ENCODE measurements at places on chromosomes 16 and 17.

- ATAC-seq = no peak
Observed at GRCh38 chr16:2692251-2692947, 10.1 kb downstream of the KCTD5 start.

DNA sequence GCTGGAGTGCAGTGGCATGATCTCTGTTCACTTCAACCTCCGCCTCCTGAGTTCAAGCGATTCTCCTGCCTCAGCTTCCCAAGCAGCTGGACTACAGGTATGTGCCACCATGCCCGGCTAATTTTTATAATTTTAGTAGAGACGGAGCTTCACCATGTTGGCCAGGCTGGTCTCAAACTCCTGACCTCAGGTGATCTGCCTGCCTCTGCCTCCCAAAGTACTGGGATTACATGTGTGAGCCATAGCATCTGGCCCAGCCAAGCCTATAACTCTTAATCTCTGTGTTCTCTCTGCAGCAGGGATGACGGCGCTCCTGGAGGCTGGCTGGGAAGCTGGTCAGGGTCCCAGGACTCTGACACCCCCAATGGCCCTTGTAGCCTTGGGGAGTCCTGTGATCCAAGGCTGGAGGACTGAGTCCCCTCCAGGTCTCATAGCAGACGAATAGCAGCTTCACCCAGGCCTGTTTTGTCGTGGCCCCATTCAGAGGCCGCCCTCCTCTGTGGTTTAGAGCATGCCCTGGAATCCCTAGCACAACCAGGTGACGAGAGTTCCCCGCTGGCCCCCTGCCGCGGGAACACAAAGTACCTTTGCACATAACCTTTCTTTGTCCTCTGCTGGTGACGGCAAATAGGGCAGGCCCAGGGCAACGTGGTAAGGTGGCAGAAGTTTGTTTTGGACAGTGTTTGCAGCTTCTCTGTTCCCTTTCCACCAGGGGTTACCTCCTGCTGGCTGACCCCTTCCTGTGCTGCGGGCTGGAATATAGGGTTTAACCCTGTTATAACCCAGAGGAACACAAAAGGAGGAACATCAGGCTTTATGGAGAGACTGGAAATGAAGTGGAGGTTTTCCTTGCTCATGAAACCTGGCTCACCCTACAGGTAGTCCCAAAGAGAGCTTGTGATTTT lies 43.0 kb upstream of the TOB1 start:
- peak; percentile 3 for ATAC-seq

DNA sequence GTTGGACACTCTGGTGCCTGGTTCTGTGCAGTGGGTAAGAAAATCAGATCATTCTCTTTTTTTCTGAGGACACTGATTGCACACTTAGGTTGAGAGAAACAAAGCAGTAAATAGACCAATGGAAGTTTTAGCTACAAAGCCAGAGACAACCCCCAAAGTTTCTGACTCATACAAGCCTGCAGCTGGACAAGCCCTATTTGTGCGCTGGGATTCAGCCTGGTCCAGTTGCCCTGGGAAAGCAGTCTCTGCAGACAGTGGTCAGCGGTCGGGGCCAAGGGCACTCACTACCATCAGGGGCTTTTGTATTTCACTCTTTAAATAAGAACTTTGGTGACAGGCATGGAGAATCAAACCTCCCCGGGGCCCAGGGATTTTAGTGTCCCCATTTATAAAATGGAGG lies 6.0 kb upstream of the RHBDL3 start:
- no peak for ATAC-seq

DNA sequence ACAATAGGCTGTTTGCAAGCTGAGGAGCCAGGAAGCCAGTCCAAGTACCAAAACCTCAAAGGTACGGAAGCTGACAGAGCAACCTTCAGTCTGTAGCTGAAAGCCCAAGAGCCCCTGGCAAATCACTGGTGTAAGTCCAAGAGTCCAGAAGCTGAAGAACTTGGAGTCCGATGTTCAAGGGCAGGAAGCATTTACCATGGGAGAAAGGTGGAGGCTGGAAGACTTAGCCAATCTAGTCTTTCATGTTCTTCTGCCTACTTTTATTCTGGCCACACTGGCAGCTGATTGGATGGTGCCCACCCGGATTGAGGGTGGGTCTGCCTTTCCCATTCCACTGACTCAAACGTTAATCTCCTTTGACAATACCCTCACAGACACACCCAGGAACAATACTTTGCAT lies 15.3 kb downstream of the CD300LB start:
- no peak for ATAC-seq

GRCh38 chr16:31134625-31135534 lies 647 bp downstream of the PRSS8 start:
- ATAC-seq = no peak

DNA sequence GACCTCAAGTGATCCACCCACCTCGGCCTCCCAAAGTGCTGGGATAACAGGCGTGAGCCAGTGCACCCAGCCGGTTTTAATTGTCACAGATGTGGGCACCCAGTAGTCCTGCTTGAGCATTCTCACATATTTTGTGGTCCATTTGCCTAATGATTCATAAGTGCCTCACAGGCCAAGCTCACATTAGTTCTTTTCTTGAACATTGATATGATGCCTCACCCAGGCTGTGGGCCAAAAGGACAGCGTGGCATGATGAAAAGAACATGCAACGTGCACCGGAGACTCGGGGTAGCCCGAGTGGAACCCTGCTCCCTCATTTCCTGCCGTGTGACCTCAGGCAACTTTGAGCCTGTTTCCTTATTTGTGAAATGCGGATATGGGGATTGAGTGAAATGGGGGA lies 181.9 kb downstream of the SNX29 start:
- no peak for ATAC-seq

DNA sequence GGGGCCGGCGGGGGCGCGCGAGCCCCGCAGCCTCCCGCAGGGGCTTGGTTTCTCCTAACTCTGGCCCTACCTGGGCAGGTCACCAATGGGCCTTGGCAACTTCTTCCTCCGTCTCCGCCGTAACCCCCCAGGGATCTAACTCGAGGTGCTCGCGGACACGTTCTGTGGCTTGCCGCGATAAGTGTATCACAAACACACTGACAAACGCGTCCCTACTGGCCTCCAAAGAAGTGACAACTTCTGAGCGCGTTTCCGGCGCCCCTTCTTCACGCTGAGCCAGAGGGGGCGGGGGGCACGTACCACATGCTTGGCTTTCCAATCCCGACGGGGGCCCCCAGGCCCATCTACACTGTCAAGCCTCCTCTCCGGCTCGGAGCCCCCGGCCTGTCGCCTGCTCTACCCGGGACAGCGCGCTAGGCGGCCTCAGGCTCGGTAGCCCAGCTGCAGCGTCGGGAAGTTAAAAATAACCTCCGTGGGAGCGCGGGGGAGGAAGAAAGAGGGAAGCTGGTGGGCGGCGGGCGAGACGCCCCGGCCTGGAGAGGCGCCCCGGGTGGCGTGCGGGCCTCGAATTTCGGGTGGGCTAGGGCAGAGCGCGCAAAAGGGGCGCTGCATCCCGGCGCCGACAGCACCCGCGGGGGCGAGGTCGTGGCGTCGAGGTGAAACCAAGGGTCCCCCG lies 725 bp upstream of the SPHK1 start:
- peak; percentile 37 for ATAC-seq

- ATAC-seq = no peak
Observed at GRCh38 chr17:81379523-81379942, 15.7 kb upstream of the BAHCC1 start.

GRCh38 chr16:14050291-14051027 lies 20.7 kb upstream of the MRTFB start:
- ATAC-seq = no peak

- no peak for ATAC-seq
Observed at GRCh38 chr16:9366048-9366969, 274.9 kb downstream of the HAPSTR1 start.

All from activated T-helper 17 cell treated with anti-CD3 and anti-CD28 coated beads, Interleukin-2, amount 50 U/mL, for 72 hours (primary cell).